Fibroblast of skin of right biceps (primary cell): ENCODE measurements at places on chromosomes 2 and 18.
A peak's percentile ranks its signal among the peaks of the same experiment; 100 is the strongest.

GRCh38 chr2:185531721-185532120 is 206.9 kb upstream of the FSIP2 start:
- DNase-seq = no peak

- DNase-seq = no peak
Measured at GRCh38 chr18:55838319-55838718, 250.3 kb upstream of the TCF4 start.

- DNase-seq = no peak
Measured at GRCh38 chr2:150166313-150167051, 321.0 kb downstream of the RND3 start.

GRCh38 chr2:42314892-42315468 is 46.0 kb downstream of the COX7A2L start:
- peak; percentile 94 for DNase-seq

DNA sequence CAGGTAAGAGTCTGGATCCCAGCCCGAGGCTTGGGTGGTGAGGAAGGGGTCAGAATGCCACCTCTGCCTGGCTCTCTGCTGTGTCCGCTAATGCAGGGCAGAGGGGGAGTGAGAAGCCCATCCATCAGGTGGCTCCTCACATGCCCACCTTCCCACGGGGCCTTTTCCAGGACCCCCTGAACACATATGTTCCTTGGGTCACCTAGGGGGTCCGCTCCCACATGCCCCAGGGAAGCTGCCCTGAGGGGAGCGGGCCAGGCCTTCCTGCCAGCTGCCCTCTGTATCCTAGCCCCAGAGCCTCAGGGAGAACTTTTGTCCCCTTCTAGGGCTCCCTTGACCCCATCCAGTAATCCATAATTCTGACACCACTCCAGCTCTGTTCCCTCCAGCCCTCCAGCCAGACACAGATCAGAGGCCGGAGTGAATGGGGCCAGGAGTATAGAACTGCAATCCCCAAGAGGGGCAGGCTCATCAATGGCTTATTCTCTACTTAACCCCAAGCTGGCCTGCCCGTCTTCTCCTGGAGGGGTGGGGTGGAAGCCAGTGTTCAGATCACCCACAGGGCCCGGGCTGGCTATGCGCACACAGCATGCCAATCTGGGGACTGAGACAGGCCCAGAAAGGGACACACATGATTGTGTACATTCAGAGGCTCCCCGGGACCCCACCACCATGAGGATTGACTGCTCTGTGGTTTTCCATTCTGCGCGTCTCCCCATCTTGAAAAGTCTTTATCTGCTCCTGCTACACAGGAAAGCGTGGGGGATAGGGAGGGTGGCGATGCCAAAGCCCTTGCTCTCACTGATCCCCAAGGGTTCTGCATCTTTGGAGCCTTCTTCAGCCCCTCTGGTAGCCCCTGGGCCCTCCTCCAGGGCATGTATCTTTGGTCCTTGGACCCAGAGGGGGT is 1.1 kb downstream of the EMILIN1 start:
- DNase-seq = no peak

DNA sequence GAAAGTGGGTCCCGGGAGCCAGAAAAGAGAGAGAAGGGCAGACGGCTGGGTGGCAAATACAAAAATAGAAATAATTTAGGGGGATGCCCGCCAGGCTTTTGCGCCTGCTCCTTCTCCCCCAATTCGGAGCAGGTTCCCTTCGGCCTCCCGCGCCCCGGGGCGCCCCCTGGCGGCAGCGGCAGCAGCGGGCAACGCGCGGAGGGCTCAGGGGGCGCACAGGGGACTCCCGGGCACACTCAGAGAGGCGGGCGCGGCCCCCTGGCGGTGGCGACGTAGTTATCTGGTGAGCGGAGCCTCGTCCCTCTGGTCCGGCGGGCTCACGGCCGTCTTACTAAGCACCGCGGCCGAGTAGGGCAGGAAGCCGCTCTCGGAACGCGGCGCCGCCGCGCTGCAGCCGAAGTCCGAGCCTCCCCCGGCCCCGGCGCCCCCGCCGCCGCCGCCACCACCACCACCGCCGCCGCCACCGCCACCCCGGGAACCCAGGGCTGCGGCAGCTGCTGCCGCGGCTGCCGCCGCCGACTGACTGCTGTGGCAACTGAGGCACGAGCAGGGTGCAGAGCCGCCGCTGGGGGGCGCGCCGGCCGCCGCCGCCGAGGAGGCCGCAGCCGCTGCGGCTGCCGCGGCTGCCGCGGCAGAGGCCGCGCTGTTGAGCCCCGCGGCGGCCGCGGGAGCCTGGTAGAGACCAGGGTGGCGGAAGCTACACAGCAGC is 3.8 kb downstream of the EVX2 start:
- peak; percentile 63 for DNase-seq

- no peak for DNase-seq
Measured at GRCh38 chr2:235729557-235729947, 235.7 kb downstream of the AGAP1 start.

- no peak for DNase-seq
Measured at GRCh38 chr18:5914016-5914415, 18.7 kb upstream of the TMEM200C start.

DNA sequence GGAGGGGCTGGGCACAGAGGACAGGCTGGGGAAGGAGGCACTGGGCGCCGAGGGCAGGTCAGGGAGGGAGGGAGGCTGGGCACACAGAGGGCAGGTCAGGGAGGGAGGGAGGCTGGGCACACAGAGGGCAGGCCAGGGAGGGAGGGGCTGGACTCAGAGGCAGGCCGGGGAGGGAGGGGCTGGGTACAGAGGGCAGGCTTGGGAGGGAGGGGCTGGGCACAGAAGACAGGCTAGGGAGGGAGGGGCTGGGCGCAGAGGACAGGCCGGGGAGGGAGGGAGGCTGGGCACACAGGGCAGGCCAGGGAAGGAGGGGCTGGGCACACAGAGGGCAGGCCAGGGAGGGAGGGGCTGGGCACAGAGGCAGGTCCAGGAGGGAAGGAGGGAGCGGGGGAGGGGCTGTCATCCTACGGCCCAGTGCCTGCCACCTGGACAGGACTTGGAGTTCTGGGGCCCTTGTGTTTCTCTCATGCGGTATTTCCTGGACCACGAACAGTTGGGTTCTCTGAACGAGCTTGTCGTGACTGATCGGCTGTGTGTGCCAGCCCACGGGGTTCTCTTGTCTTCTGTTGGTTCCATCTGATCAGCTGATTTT is 46.7 kb upstream of the KCNG2 start:
- no peak for DNase-seq

DNA sequence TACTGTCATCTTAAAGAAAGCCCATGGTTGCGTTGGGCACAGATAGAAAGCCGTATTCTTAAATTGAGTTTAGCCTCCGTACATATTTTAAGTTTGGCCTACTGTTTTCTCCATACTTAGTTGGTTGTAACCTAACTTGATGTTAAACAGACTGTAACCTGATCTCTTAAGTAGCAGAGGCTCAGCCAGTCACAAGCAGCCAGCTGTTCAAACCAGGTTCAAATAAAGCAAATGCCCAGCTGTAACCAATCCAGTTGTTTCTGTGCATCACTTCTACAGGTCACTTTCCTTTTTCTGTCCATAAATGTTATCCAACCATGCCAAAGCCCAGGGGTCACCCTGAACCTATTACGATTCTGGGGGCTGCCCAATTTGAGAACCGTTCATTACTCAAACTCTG is 10.0 kb upstream of the THADA start:
- no peak for DNase-seq

DNA sequence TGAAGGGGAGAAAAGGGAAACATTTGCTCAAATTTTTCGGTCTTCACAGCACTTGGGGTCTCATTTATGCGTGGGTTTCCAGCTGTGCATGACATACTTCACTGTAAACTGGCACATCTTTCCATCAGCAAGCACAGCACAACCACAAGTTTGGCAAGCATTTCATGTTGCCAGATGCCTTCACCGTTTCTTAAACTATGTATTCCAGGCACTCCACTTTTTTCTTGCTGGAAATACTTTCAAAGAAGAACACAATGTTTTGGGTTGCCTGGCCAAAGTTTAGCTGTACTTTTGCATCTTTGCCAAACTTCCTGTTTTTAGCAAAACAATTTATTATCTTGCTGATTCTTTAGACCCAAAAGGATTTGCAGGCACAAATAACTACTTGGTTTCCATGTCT is 194.6 kb upstream of the MEIS1 start:
- no peak for DNase-seq

GRCh38 chr18:62838475-62839098 is 123.2 kb downstream of the PHLPP1 start:
- no peak for DNase-seq

- no peak for DNase-seq
Measured at GRCh38 chr18:49678440-49678839, 116.6 kb downstream of the LIPG start.

DNA sequence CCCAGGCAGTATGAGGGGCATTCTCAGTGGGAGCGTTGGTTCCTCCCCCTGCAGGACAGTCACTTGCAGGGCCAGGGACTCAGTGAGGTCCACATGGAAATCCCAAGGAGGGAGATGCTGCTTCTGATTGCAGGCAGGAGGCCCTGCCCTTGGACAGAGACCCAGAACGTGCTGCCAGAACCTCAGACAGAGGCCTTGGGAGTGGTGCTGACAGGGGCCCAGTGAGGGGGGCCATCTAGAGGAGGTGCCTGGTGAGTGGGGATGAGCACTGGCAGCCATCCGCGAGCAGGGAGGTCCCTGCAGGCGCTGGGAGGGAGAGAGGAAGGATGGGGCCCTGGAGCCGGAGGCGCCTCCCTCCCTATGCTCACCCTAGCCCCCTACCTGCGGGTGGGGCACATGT is 133.1 kb downstream of the DYSF start:
- no peak for DNase-seq

GRCh38 chr2:157789256-157789655 is 86.9 kb downstream of the ACVR1 start:
- no peak for DNase-seq

DNA sequence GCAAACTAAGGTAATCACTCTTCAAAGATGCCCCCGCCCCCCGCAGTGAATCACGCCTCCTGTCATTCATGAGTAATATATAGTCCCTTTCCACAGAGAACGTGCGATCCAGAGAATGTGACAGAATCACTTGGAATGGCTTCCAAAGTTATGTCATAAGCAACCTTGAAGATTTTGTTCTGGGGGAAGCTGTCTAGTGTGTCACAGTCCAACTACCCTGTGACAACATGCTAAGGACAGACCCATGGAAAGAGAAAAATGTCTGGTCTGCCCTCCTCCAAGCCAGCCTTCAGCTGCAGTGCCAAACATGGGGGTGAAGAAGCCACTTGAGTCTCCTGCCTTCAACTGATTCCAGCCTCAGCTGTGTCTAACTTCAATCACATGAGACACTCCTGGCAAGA is 259.1 kb downstream of the SS18 start:
- peak; percentile 59 for DNase-seq

DNA sequence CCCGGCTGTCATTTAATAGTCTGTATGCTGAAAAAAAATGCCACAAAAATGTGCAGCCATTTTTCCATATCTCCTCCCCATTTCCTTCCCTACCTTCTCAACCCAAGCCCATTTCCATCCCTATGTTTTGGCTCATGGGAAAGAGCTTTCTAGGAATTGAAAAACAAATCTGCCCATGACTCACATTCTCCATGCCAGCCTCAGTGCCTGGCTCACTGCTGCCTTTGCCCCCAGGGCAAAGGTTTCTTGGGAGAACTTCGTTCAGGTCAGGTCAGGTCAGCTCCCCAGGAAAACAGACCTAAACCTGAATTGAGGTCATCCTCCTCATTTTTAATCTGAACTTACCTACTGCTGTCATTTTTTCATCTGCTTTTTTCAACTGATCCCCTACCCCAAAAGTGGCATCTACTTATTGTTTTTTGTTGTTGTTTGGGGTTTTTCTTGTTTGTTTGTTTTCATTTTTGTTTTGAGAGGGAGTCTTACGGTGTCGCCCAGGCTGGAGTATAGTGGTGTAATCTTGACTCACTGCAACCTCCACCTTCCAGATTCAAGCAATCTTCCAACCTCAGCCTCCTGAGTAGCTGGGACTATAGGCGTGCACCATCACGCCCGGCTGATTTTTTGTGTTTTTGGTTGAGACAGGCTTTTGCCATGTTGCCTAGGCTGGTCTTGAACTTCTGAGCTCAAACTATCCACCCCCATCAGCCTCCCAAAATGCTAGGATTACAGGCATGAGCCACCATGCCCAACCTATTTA is 66.7 kb downstream of the FECH start:
- DNase-seq = no peak

DNA sequence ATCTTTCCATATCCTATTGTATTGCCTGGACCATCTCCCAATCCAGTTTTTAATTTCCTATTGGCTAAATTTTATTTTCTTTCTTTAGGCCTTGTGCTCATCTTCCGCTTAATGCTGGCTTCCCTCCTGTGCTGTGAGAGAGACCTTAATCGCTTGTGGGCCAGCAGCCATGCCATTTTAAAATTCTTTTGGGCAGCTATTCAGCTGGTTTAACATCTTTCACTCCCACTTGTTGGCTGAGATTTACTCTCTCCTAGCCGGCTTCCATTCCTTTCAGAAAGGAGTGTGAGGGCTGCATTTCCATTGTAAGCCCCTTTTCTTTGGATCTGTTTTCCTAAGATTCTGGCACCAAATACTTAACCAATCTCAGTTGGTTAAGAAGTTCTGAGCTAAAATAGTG is 140.9 kb upstream of the RASGRP3 start:
- no peak for DNase-seq

- no peak for DNase-seq
Measured at GRCh38 chr2:35614640-35615039, 740.9 kb upstream of the CRIM1 start.

- DNase-seq = peak; percentile 35
Measured at GRCh38 chr2:141641462-141641861, 489.4 kb downstream of the LRP1B start.

DNA sequence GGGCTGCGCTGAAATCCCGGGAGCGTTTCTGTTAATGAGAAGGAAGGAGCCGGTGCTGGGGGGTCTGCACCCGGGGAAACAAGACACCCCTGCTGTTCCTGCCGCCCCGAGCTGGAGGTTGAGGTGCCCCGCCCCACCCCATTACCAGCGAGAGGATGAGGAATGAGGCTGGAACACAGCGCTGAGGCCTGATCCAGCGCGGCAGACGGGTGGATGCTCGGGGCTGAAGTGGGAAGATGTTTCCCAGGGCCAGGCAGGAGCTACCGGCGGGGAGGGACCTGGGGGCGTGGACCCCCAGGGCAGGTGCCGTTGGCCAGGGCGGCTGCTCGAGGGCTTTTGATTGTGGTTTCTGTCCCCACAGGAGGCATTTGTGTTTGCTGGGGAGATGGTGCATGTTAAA is 134.3 kb upstream of the CTDP1 start:
- no peak for DNase-seq

GRCh38 chr2:215748446-215748845 is 264.9 kb downstream of the MREG start:
- DNase-seq = no peak

DNA sequence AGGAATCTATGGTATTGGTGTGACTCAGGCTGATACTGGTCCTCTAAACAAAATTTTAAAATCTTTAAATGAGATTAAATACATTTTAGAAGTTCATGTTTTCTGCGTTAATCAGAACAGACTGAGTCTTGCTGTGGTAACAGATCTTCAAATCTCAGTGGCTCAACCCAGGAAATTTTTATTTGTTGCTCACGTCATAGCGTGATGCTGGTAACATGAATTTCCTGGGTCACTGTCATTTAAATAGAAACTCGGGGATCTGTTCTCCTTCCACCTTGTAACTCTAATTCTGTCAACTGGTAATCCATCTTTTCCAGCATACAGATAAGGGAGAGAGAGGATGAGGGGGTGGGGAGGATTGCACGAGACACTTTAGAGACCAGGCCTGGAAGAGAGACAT is 90.0 kb downstream of the CDC42EP3 start:
- no peak for DNase-seq

- DNase-seq = no peak
Measured at GRCh38 chr2:110837446-110838409, 105.4 kb downstream of the ACOXL start.

GRCh38 chr2:201401815-201402214 is 44.7 kb upstream of the FLACC1 start:
- DNase-seq = no peak

- no peak for DNase-seq
Measured at GRCh38 chr2:214504599-214505376, 93.9 kb downstream of the VWC2L start.
